ENCODE measurements at places on chromosomes 16 and 17. TPM values are rescaled to one million over a fixed set of nuclear protein-coding genes. Genes with fewer than 3 reads are reported as not detected.

CA10 gene
- total RNA-seq, result not detected

ZC3H7A gene
- 24.7 TPM for total RNA-seq

SSTR5 gene
- total RNA-seq, result 0.11 TPM

STX4 gene
- total RNA-seq, result 62.0 TPM

METRNL gene
- 25.1 TPM for total RNA-seq

AHSP gene
- not detected for total RNA-seq

RNF222 gene
- total RNA-seq, result not detected

AANAT gene
- 0.21 TPM for total RNA-seq

TRIM16 gene
- total RNA-seq, result 267 TPM

OR1F1 gene
- total RNA-seq, result 0.59 TPM

KRTAP1-1 gene
- total RNA-seq, result not detected
